Upper lobe of right lung (tissue), 1 donor: ENCODE measurements at places on chromosomes 1 and 21. TPM values are rescaled to one million over a fixed set of nuclear protein-coding genes. Genes with fewer than 3 reads are reported as not detected.

DNA sequence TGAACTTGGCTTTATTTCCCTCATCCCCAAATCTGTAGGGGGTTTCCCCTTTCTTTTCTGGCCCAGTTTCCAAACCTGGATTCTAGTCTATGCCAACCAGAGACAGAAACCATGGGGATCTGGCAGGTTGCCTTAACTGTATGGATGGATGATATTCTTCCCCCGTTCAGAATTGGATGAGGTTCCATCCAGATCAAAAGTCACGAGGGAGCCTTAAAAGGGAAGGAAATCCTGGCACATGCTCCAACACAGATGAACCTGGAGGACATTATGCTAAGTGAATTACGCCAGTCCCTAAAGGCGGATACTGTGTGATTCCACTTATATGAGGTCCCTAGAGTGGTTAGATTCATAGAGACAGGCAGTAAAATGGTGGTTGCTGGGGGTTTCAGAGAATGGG lies 124.4 kb downstream of the HUNK start:
- H3K27me3 ChIP-seq, result no peaks in the 10 kb centered on the region
- no peaks in the 10 kb centered on the region for H3K36me3 ChIP-seq
- no peaks in the 10 kb centered on the region for H3K4me1 ChIP-seq
- no peak for DNase-seq
- H3K4me3 ChIP-seq, result no peak overlapping the region

GRCh38 chr1:30672661-30673060 lies 50.7 kb downstream of the MATN1 start:
- no peak overlapping the region for H3K4me3 ChIP-seq
- H3K36me3 ChIP-seq, result no peaks in the 10 kb centered on the region
- H3K27ac ChIP-seq, result no peak overlapping the region
- no peak for DNase-seq
- no peaks in the 10 kb centered on the region for H3K27me3 ChIP-seq

DNA sequence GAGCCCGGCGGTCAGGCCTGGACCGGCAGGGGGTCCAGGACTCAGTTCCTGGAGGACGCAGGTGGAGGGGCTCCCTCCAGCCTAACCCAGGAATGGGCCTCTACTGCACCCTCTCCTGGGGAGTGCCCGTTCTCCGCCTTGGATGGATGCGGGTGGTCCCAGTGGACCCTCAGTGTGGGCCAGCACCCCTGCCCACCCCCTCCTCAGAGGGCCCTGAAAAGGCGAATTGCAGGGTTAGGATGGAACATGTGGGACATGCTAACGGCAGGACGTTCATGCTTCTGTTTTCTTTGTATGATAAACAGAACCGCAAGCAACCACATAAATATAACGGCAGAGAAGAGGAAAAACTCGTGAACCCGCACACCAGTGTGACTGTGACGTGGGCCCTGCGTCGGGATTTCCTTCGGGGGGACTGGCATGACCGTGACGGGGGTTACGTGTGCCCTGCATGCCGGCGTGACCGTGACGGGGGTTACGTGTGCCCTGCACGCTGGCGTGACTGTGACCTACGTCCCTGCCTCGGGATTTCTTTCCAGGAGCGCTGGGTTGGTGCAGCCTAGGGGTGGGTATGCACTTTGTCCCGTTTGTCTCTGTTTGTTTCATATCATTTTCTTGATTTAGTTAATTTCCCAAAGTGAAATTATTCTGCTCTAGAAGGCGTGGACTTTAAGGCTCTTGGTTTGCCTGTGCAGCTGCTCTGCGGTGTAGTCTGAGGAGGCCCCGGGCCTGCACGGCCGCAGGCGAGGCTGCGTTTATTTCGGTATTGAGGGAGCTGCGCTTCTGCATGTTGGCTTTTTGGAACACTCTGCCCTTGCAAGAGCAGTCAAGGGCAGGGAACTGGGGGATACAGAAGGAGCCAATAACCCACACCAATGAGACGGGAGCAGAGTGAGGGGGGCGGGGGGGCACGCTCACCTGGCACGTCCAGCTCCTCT lies 3.1 kb downstream of the FTCD start:
- no peak overlapping the region for H3K4me3 ChIP-seq
- H3K4me1 ChIP-seq, result peaks cover 10% of the 10 kb centered on the region
- H3K36me3 ChIP-seq, result no peaks in the 10 kb centered on the region
- no peak overlapping the region for H3K27ac ChIP-seq
- no peaks in the 10 kb centered on the region for H3K27me3 ChIP-seq

Gene PLA2G2F
- not detected for total RNA-seq

Gene ECE1
- 108 TPM for total RNA-seq

DNA sequence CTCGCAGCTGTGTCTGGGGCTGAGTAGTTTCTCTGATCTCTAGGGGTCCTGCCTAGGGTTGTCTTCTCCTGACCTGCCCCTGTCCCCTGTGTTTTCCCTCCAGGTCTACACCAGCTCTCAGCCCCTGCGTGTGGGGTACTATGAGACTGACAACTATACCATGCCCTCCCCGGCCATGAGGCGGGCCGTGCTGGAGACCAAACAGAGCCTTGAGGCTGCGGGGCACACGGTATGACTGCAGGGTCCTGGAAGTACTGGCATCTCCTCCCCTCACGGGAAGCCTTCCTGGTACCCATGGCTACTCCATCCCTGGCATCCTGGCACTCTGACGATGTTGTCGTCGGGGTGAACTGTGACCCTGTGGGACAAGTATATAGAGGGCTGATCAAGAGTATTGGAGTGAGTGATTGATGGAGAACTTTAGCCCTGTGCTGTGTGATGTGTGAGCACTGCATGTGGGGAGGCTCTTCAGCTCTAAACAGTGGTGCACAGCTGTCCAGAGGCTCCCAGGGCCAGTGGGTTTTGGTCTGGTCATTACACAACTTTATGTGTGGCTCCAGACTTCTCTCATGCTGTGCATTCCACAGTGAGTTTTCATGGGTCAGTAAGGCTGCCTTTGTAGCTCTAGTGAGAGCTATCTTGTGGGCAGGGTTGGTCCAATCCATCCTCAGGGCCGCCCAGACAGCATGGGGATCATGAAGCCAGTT lies 14.4 kb downstream of the FAAH start:
- no peaks in the 10 kb centered on the region for H3K27me3 ChIP-seq
- peaks cover 4% of the 10 kb centered on the region for H3K4me1 ChIP-seq
- DNase-seq, result no peak
- no peak overlapping the region for H3K27ac ChIP-seq
- no peak overlapping the region for H3K4me3 ChIP-seq

Gene WLS
- total RNA-seq, result 89.8 TPM

Gene HLCS
- 16.0 TPM for total RNA-seq

DNA sequence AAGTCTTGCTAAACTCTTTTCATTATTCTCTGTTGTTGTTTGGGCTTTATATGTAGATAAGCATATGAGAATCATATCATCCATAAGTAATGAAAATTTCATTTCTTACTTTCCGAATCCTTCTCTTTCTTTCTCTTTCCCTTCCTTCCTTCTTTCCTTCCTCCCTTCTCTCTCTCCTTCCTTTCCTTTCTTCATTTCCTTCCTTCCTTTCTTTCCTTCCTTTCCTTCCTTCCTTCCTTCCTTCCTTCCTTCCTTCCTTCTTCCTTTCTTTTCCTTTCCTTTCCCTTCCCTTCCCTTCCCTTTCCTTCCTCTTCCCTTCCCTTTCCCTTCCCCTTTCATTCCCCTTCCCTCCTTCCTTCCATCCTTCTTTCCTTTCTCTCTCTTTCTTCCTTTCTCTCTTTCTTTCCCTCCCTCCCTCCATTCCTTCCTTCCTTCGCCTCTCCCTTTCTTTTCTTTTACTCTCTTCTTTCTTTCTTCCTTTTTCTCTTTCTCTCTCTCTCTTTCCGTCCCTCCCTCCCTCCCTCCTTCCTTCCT lies 147.3 kb downstream of the UCK2 start:
- no peak overlapping the region for H3K27ac ChIP-seq
- no peaks in the 10 kb centered on the region for H3K27me3 ChIP-seq
- no peak overlapping the region for H3K4me3 ChIP-seq
- no peaks in the 10 kb centered on the region for H3K36me3 ChIP-seq
- no peak for DNase-seq

DNA sequence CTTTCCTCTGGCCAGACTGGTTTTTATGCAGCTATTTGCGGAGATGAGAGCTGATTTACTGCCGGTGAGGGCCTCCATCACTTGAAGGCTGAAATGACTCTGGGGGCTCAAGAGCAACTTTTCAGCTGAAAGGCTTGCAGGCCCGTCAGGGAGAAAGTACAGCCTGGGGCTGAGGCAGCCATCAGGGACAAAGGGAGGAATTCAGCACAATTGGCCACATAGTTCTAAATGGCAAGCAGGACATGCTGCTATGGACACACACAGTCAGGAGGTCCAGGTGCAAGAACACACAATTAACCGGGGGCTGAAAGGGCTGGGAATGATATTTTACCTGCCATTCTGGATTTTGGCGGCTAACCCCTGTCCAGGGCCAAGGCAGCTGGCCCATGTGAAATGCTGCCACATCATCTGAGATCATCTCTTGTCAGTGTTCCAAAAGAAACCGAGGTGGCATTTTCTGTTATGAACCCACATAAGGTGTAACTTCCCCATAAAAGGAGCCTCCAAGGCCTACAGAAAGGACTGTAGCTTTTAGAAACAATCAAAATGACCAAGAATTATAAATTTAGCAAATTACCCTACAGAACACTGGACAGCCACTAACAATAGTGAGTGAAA lies 58.2 kb downstream of the LMX1A start:
- H3K36me3 ChIP-seq, result no peaks in the 10 kb centered on the region
- H3K4me1 ChIP-seq, result no peaks in the 10 kb centered on the region
- no peak overlapping the region for H3K27ac ChIP-seq
- H3K4me3 ChIP-seq, result no peak overlapping the region
- no peak for DNase-seq
- H3K27me3 ChIP-seq, result no peaks in the 10 kb centered on the region

Gene FYB2
- total RNA-seq, result 1.7 TPM

Gene SELL
- total RNA-seq, result 12.1 TPM

Gene TMEM200B
- 8.7 TPM for total RNA-seq

DNA sequence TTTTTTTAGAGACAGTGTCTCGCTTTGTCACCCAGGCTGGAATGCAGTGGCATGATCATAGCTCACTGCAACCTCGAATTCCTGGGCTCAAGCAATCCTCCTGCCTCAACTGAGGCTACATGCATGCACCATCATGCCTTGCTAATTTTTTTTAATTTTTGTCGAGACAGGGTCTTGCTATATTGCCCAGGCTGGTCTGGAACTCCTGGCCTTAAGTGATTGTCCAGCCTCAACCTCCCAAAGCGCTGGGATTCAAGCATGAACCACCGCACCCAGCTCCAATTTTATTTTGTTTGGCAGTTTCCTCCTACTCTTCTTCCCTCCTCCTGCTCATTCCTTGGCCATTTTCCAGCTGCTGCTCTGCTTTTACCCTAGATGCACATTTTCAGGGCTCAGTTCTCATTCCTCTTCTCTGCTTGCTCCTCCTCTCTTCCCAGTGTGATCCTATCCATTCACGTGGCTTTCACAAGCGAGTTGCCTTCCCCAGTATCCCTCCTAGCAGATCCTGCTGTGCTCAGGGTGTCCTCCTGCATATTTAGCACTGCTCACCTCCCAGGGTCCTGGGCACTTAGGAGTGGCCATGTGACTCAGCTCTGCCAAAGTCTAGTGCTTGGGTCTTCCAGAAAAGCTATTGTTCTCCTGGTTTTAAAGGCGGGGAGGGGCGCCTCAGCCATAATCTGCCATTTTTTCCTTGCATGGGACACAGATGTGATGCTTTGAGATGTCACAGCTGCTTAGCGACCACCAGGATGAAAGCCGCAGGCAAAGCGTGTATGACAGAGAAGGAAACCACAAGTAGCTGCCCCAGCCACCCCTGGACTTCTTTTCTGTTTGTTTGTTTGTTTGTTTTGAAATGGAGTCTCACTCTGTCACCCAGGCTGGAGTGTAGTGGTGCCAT lies 33.7 kb downstream of the PSEN2 start:
- H3K4me3 ChIP-seq, result no peak overlapping the region
- DNase-seq, result no peak
- peaks cover 6% of the 10 kb centered on the region for H3K36me3 ChIP-seq
- no peaks in the 10 kb centered on the region for H3K4me1 ChIP-seq

Gene TNFSF18
- total RNA-seq, result not detected

Gene S100A1
- not detected for total RNA-seq

- H3K4me1 ChIP-seq, result no peaks in the 10 kb centered on the region
- DNase-seq, result no peak
- no peak overlapping the region for H3K4me3 ChIP-seq
Measured at GRCh38 chr1:236222632-236223031, 59.1 kb downstream of the ERO1B start.

GRCh38 chr1:22275167-22275566 lies 132.3 kb upstream of the WNT4 start:
- H3K27me3 ChIP-seq, result no peaks in the 10 kb centered on the region
- H3K27ac ChIP-seq, result no peak overlapping the region
- no peaks in the 10 kb centered on the region for H3K4me1 ChIP-seq

Gene CSDE1
- total RNA-seq, result 551 TPM

GRCh38 chr1:29581256-29581655 lies 344.9 kb downstream of the PTPRU start:
- H3K4me1 ChIP-seq, result no peaks in the 10 kb centered on the region
- DNase-seq, result no peak
- no peak overlapping the region for H3K27ac ChIP-seq
- H3K4me3 ChIP-seq, result no peak overlapping the region
- no peaks in the 10 kb centered on the region for H3K36me3 ChIP-seq
- no peaks in the 10 kb centered on the region for H3K27me3 ChIP-seq

GRCh38 chr1:168328731-168329364 lies 48.2 kb downstream of the TBX19 start:
- no peaks in the 10 kb centered on the region for H3K4me1 ChIP-seq
- H3K27me3 ChIP-seq, result no peaks in the 10 kb centered on the region
- H3K4me3 ChIP-seq, result no peak overlapping the region
- H3K36me3 ChIP-seq, result no peaks in the 10 kb centered on the region

GRCh38 chr1:61426254-61426653 lies 298.7 kb downstream of the TM2D1 start:
- no peak overlapping the region for H3K4me3 ChIP-seq
- no peak for DNase-seq
- no peaks in the 10 kb centered on the region for H3K27me3 ChIP-seq
- H3K36me3 ChIP-seq, result no peaks in the 10 kb centered on the region
- no peak overlapping the region for H3K27ac ChIP-seq
